Left colon (tissue), 2 donors: ENCODE measurements at places on chromosomes 5 and 9. TPM values are rescaled to one million over a fixed set of nuclear protein-coding genes. Genes with fewer than 3 reads are reported as not detected.

WDR70 gene
- 20.3 TPM for total RNA-seq

OTP gene
- total RNA-seq = not detected

AP3B1 gene
- total RNA-seq = 51.3 TPM

SAXO1 gene
- not detected for total RNA-seq

LCN9 gene
- total RNA-seq = not detected

FAM151B gene
- total RNA-seq = 1.7 TPM

CTXN3 gene
- not detected for total RNA-seq

NRG2 gene
- total RNA-seq = 0.06 TPM

SOHLH1 gene
- not detected for total RNA-seq

PDE6A gene
- total RNA-seq = 4.7 TPM

- no peak for DNase-seq
Measured at GRCh38 chr5:59522201-59522831, 371.2 kb downstream of the PDE4D start.

DNA sequence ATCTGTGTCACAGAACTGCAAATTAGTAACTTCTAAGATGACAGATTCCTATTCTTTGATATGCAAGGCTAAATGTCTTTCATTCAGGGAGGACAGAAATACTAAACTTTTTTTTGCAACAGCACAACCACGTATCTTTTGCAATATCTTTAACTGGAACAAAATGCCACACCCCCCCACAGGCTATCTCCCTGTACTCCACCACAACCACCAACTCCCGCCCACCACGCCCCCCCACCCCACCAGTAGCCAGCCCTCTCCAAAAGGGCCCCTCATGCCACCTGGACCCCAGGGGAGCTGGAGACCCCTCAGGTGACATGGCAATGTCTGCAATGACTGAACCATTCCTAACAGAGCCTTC, 131.8 kb downstream of the ROR2 start:
- DNase-seq = no peak

DNA sequence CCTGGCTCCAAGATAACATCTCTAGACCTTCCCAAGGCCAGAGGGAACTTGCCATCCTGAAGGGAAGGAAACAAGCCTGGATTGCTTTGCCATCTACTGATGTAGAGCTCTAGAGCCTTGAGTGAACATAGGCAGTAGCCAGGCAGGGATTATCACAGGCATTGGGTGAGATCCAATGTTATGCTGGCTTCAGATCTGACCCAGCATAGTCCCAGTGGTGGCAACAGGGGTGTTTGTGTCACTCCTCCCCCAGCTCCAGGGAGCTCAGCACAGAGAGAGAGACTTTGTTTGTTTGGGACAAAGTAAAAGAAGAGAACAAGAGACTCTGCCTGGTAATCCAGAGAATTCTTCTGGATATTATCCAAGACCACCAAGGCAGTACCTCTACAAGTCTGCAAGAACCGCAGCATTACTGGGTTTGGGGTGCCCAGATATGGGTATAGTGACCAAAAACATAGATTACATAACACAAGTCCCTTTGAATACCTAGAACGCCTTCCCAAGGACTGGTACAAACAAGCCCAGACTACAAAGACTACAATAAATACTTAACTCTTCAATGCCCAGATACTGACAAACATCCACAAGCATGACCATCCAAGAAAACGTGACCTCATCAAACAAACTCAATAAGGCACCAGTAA, 137.6 kb upstream of the DAPK1 start:
- DNase-seq = no peak

DNA sequence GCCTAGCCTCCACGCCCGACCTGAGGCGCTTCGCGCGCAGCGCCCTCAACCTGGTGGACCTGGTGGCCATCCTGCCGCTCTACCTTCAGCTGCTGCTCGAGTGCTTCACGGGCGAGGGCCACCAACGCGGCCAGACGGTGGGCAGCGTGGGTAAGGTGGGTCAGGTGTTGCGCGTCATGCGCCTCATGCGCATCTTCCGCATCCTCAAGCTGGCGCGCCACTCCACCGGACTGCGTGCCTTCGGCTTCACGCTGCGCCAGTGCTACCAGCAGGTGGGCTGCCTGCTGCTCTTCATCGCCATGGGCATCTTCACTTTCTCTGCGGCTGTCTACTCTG, 1.4 kb downstream of the KCNV2 start:
- no peak for DNase-seq

GRCh38 chr5:151477101-151477500, 29.7 kb downstream of the SLC36A1 start:
- no peak for DNase-seq

DNA sequence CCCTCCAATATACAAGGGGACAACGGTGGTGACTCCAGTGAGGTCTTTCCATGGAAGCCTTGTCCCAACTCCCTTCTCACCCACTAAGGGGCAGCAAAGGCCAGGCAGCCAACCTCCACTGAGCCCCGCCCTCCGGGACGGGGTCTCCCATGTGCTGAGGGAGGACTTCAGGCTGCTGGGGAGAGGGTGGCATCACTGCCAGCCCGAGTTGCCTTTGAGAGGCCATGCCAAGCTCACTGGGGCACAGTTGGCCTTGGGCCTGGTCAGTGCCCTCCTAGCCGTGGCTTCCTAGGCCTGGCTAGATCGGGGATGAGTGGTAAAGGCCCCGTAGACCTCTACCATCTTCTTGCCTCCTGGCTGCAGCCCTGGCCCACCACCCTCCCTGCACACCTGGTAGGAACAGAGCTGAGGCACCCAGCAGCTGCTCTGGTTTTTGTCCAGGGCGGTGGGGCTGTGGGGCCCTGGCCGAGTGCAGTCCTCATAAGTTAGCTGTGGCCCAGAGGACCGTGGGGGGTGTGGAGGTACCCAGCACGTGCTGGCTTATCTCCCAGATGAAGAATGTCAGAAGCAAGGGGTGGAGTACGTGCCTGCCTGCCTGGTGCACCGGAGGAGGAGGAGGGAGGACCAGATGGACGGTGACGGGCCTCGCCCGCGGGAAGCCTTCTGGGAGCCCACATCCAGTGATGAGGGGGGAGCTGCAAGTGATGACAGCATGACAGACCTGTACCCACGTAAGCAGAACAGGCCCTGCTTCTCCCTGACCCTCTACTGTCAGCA, 3.2 kb downstream of the SURF2 start:
- DNase-seq = no peak

DNA sequence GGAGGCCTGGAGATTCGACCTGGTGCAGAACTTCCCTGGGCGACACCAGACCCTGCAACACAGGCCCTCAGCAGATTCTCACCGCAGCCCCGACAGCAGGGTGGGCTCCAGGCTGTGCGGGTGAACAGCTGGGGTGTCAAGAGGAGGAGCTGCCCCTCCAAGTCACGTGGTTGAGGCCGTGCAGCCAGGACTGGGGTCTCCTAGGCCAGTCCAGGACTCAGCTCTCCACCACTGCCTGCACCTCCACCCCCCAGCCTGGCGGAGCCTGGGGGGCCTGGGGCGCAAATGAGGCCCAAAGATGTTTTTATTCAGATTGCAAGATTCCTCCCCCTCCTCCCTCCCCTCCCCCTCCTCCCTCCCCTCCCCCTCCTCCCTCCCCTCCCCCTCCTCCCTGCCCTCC, 9.2 kb upstream of the AGPAT2 start:
- no peak for DNase-seq

DNA sequence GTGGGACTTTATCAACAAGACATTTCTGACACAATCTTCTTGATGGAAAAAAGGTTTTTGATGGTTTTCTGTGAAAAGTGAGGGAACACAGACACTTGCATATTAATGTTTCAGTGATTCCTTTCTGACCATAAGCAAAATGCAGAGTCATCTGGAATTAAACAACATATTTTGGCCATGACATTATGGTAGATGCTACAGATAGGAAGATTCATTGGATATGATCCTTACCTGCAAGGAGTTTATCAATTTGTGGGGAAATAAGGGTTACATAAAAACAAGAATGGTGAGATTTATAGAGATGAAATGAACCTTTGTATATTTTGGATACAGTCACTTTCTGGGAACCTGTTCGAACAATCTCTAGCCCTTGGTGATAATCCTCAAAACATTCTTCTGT, 155.3 kb upstream of the GNA14 start:
- DNase-seq = no peak

GRCh38 chr5:36944607-36945225, 68.1 kb downstream of the NIPBL start:
- DNase-seq = no peak

DNA sequence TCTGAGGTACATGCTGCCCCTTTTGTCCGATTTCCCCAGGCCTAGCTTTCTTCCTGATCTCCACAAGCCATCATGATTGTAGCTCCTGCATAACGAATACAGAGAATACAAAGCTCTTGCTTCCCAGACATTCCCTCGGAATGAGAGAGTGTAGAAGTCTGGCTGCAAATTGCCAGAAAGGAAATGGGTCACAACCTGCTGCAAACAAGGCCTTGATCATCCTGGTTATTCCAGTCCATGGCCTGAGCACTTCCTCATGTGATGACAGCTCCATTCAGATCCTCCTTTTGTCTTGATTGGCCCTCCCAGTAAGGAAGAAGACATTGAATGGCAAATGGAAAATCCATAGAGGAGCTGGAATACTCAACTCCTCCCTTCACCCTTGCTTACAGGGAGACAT, 136.0 kb upstream of the ADRA1B start:
- DNase-seq = no peak

DNA sequence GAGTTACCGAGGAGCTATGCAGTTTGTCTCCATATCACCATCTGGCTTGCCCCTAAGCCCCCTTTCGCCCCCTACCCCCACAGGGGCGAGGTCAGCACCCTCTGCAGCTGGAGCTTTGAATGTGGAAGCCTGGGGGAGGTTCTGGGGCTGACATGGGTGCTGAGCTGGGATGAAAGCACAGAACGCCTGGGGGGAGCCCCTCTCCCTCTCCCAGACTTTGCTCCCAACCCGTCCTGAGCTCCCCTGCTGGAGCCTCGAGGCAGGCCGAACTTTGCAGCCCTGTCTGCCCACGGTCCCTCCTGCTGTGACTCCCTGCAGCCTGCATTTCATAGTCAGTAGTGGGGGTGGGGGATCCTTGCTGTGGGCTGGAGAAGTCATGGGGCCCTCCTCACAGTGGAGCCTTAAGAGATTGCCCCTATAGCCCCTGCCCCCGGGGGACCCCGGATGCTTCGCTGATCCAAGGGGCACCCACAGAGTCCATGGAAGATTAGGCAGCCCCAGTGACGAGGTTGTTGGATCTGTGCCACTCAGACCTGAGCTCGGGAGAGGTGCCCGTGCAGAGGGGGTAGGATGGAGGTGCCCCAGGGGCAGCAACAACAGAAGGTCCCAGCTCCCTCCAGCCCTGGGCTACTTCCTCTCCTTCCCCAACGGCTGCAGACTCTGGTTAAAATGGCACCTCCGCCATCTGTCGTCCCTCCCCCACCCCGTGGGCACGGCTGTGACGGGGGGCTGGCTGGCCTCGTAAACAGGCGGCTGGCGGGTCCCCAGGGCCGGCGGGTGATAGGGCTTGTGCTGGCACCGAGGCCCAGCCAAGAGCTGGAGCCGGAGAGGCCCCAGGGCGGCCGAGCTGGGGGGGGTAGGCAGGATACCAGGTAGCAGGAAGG, 162.0 kb downstream of the C9orf50 start:
- DNase-seq = peak; percentile 55

DNA sequence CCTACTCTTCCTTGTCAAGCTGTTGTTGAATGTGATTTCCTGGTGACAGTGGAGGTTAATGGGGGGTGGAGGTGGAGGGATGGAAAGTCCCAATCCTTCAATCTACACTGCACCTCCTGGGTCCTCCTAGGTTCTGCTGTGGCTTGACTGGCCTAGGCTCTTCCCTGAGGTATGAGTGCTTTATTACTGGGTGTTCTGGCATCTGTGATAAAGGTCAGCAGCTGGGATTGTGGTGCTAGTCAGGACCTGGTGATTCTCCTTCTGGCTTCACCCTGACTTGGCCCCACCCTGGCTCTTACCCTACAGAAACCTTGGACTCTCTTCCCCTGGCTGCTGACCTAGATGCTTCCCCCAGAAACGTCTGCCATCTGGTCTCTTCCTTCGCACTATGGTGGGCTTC, 194.3 kb downstream of the ARHGEF28 start:
- no peak for DNase-seq

DNA sequence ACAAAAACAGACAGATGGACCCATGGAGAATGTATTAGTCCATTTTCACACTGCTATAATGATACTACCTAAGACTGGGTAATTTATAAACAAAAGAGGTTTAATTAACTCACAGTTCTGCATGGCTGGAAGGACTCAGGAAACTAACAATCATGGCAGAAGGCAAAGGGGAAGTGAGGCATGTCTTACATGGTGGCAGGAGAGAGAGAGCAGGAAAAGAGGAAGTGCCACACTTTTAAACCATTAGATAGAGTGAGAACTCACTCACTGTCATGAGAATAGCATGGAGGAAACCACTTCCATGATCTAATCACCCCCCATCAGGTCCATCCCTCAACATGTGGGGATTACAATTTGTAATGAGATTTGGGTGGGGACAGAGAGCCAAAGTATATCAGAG, 808.9 kb downstream of the CDH12 start:
- DNase-seq = no peak

DNA sequence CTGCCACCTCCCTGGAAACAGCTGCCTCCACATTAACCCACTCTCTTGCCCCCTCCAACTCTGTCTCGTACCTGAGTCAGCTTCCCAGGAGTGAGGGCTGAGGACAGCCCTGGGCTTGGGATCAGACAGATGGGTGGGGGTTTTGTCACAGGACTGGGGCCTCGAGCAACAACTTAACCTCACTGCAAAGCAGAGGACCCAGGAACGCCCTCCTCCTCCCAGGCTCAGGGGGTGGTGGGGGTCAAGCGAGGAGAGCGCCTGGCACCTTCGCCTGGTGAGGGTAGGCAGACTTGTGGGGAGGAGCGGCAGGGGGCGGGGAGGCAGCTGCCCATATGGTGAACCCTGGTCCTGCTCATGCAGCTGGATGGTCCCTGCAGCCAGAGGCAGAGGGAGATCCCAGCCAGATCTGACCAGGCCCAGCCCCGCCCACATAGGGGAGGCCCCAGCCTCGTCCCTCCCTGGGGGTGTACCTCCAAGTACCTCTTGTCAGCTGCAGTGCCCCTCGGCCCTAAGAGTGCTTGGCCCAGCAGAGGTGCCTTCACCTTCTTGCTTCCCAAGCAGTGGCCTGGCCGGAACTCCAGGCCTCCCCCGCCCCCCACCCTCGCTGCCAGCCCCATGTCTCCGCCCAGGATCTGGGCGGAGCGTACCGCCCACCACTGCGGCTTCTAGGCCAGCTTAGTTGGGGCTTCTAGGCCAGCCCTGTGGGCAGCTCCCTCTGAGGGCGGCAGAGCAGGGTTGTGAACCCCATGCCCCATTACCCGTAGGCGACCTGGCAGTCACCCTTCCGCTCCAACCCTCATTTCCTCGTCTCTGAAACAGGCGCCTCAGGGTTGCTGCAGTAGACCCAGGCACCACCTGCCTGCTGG, at the start of gene SARDH:
Gene SARDH, minus strand, starts transcription at position 579 of the 866 bp plus-strand sequence. CDS start 4,179 bp downstream, outside the sequence.
- no peak for DNase-seq

- DNase-seq = no peak
Measured at GRCh38 chr9:95047452-95048224, 269.9 kb downstream of the FANCC start.

DNA sequence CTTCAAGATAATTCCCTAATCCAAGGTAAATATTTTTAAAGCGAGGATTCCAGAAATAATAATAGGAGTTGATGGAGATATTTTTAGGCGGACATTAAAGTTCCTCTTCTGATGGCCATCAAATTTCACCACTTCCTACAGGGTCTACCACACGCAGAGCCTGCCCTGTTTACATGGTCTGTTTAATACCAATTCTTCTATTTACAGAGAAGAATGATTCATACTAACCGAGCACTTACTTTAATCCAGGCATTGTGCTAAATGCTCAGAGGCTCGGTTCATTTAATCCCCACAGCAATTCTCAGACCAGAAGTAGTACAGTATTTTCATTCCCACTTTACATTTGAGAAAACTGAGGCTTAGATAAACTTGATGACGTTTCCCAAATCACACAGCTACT, 3.0 kb upstream of the ITGA1 start:
- no peak for DNase-seq

GRCh38 chr5:41748631-41749030, 121.6 kb downstream of the OXCT1 start:
- DNase-seq = no peak
